ENCODE measurements at places on chromosomes 6 and 20. TPM values are rescaled to one million over a fixed set of nuclear protein-coding genes. Genes with fewer than 3 reads are reported as not detected.

DNA sequence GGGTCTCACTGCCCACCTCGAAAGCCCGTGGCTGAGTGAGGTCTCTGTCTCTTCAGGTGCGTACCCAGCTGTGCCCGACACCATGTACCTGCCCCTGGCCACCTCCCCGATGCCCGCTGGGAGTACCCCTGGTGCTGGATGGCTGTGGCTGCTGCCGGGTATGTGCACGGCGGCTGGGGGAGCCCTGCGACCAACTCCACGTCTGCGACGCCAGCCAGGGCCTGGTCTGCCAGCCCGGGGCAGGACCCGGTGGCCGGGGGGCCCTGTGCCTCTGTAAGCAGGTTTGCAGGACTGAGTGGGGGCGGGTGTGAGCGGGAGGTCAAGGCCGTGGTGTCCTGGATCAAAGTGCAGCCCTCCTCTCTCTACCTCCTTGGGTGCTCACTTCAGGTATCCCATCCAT, 4.7 kb downstream of the CCN5 start:
- no peak for DNase-seq

GRCh38 chr6:38713812-38714211, 1.3 kb upstream of the DNAH8 start:
- no peak for DNase-seq

ZNF311 gene
- 0.92 TPM for total RNA-seq

MYO6 gene
- 2.8 TPM for total RNA-seq

DNA sequence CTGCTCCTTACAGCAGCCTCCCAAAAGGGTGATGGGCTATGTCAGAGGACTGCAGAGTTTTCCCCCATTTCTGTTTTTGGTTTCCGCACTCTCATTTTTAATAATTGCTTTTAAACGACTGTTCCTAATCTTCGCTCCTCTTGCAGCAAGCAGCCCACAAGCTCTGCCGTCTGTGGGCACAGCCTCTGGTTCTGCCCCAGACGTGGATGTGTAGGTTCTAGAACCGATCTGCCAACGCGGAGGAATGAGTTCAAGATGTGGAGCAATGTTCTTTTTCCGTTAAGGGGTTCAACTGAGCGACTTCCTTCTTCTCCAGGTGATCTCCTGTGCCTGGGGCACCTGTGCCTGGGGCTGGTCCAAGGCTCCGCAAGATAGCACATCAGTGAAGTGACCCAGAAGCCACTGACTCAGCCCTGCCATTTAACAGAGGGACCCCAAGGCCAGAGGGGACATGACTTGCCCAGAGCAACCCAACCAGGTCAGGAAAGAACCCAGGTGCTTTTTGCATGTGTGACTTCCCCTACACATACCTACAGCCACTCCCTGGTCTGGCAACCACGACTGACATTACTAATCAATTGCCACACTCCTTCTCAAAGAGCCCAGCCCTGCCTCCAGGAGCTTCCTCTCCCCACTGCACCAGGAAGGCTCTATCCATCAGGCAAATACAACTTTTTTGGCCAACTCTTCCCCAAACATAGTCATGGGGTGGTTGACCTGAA, 22.7 kb downstream of the PMEPA1 start:
- DNase-seq = no peak

TMC2 gene
- total RNA-seq = not detected

GRCh38 chr20:40414843-40415615, 274.0 kb downstream of the MAFB start:
- no peak for DNase-seq

DNA sequence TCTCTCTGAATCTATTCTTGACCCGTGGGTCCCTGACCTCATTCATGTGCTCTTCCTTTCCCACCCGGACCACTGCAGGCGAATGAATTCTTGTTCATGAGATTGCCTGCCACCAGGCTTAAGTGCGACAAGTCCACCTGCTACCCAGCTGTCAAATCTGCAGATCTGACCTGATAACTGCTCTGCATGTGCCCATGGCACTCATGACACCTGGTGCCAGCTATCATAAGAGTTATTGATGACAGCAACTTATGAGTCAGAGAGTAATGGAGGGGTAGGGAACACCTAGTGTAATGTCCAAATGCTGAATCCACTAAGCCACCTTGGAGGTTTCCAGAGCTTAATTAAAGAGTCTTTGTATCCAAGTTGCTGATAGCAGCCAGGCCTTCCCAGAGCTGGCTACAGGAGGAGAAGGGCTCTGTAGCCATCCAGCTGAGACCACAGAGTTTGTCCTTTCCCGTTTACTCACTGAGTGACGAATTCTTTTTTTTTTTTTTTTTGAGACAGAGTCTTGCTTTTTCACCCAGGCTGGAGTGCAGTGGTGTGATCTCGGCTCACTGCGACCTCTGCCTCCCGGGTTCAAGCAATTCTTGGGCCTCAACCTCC, 17.4 kb downstream of the SHLD1 start:
- DNase-seq = no peak

PPIL6 gene
- total RNA-seq = 1.8 TPM

GRCh38 chr6:106085984-106086813, at the start of gene PRDM1:
Gene PRDM1, plus strand, starts transcription at chr6:106086336. Its CDS starts 218 bp downstream, at chr6:106086554.
- DNase-seq = peak; percentile 49

DNA sequence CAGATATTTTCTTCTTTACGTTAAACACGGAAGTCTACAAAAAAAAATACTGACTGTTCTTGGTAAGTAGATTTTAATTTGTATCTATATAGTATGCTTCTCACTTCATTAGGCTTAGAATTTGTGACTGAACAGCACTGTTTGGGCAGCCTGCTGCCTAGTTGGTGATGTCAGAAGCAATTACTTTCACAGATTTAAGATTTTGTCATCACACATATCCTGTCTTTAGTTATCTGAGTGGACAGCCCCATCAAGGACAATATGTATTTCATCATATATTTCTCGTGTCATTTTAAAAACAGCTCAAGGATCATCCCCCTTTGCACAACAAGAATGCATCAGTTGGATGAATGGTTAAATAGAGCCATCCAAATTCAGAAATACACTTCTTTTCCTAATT, 338.4 kb upstream of the CITED2 start:
- DNase-seq = no peak

GRCh38 chr20:35635652-35636051, 20.0 kb downstream of the SPAG4 start:
- no peak for DNase-seq

TAAR5 gene
- not detected for total RNA-seq

- DNase-seq = no peak
Measured at GRCh38 chr6:16909658-16910360, 148.5 kb upstream of the ATXN1 start.

GRCh38 chr6:135520781-135521180, 23.2 kb upstream of the AHI1 start:
- DNase-seq = no peak

MRPS18A gene
- 64.6 TPM for total RNA-seq

GRCh38 chr6:130034378-130035146, 16.2 kb downstream of the L3MBTL3 start:
- DNase-seq = no peak

MLN gene
- total RNA-seq = not detected
